ENCODE measurements at places on chromosomes 1 and 21.

DNA sequence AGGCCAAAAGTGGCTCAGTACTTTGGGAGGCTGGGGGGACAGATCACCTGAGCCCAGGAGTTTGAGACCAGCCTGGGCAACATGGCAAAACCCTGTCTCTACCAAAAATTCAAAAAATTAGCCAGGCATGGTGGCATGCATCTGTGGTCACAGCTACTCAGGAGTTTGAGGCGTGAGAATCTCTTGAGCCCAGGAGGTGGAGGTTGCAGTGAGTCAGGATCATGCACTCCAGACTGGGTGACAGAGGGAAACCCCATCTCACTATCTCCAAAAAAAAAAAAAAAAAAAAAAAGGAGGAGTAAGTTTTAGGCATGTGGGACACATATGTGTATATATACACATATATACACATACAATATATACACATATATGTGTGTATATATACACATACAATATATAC, 165.3 kb upstream of the DPYD start:
- peak; percentile 87 for DNase-seq

- peak; percentile 39 for DNase-seq
Measured at GRCh38 chr1:93448983-93449804, 1.3 kb downstream of the FNBP1L start.

- DNase-seq, result no peak
Measured at GRCh38 chr1:112549590-112549989, 40.8 kb downstream of the WNT2B start.

GRCh38 chr1:158274797-158275196, 14.9 kb upstream of the CD1C start:
- no peak for DNase-seq

- DNase-seq, result no peak
Measured at GRCh38 chr21:27818847-27819246, 852.0 kb upstream of the ADAMTS5 start.

- DNase-seq, result peak; percentile 73
Measured at GRCh38 chr1:234601301-234602017, 8.5 kb downstream of the IRF2BP2 start.

- DNase-seq, result peak; percentile 80
Measured at GRCh38 chr1:70767377-70767776, 280.2 kb downstream of the PTGER3 start.

DNA sequence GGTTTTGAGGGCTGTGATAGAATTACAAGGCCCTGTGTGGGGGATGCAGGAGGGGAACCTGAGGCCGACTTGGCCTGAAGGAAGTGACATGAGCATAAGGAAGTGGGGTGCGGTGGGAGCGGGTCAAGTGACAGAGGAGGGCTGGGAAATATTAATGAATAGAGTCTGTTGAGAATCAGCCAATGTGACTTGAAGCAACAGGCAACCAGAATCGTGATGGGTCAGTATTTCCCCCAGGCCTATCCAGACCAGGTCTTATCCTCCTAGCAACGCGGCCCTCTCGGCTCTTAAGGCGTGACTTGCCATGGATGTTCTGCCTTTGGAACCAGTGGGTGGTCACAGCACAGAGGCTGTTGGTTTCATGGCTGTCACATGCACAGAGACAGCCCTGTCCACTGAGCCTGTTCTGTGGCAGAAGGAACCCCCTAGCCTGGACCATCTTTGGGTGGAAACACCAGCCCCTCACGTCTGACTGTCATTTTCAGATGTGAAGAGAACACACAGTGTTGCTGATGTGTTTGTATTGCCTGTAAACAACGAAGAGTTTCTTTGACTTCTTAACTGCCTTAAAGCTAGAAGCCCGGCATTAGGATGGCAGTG, 468.8 kb downstream of the CAMTA1 start:
- no peak for DNase-seq

GRCh38 chr1:154598871-154599635, 8.9 kb downstream of the ADAR start:
- DNase-seq, result no peak

GRCh38 chr1:178493301-178493741, 3.4 kb downstream of the CLEC20A start:
- no peak for DNase-seq

DNA sequence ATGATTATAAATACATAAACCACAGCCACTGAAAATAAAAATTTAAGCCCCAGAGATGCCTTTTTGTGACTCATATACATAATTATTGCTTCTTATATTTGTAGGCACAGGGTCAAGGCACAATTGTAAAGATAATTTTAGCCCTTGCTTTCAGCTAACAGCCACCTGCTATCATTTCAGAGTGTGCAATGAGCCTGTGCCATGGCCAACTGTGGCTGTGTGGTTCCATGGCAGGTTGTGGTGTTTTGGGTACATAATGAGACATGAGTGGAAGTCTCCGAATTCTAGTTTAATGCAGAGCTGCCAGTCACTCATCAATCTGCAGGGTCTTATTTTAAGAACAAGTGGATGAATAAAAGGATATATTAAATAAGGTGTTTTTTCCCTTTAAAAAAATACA, 346.9 kb upstream of the SNX7 start:
- DNase-seq, result no peak

- DNase-seq, result no peak
Measured at GRCh38 chr1:245810789-245811337, 656.1 kb downstream of the KIF26B start.

GRCh38 chr1:179166663-179167417, 62.6 kb downstream of the ABL2 start:
- DNase-seq, result peak; percentile 82

DNA sequence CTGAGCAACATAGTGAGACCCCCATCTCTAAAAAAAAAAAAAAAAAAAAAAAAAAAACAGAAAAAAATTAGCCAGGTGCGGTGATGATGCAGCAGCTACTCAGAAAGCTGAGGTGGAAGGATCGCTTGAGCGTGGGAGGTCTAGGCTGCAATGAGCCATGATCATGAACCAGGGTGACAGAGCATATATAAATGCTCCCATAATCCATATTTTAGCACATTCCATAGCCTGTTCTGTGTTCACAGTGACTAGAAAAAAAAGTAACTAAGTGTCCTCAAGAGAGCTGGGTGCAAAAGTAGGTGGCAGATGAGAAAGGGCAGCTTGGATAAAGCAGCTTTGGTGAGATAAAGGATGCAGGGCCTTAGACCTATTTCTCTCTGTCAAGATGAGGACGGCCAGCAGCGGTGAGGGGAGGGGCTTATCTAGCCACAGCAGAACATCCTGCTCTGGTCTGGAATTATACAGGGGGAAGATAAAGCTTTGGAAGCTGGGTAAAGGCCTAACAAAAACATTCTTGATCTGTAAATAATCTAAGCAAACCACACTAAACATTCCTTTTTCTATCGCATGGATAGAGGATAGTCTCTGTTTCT, 205.3 kb downstream of the DAB1 start:
- DNase-seq, result peak; percentile 17

- no peak for DNase-seq
Measured at GRCh38 chr1:221573756-221574155, 168.1 kb downstream of the DUSP10 start.

GRCh38 chr1:27596986-27597385, 7.0 kb downstream of the AHDC1 start:
- DNase-seq, result no peak

- DNase-seq, result no peak
Measured at GRCh38 chr1:169724168-169724567, 9.7 kb downstream of the SELE start.

DNA sequence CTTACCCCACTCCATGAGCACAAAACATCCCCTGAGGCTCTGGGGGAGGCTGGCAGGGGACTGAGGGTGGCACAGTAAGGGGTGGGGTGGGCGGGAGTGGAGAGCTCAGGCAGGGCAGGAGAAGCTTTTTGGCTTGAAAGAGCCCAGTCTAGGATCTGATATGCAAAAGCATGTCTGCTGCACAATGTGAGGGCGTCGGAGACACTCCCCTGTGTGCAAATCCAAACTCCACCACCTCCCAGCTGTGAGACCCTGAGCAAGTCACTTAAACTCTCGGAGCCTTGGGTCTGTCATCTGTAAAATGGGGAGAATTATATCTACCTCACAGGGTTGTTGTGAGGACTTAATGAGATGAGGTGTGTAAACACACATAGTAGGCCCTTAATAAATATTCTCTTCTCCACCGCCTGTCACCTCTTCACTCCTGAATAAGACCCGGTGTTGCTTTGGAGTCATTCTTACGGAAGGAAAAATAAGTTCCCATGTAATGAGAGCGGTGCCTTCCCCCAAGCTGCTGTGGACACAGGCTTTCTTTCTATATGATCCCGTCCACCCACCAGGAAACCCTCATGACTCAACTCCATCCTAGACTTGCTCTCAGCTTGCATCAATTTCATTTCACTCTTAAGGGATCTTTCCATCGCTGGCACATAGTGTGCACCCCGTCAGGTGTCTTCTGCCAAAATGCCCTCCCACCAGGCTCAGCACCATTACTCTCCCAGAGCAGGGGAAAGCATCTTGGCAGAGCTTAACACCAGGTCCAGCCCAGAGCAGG, 12.5 kb downstream of the KCNN3 start:
- no peak for DNase-seq

DNA sequence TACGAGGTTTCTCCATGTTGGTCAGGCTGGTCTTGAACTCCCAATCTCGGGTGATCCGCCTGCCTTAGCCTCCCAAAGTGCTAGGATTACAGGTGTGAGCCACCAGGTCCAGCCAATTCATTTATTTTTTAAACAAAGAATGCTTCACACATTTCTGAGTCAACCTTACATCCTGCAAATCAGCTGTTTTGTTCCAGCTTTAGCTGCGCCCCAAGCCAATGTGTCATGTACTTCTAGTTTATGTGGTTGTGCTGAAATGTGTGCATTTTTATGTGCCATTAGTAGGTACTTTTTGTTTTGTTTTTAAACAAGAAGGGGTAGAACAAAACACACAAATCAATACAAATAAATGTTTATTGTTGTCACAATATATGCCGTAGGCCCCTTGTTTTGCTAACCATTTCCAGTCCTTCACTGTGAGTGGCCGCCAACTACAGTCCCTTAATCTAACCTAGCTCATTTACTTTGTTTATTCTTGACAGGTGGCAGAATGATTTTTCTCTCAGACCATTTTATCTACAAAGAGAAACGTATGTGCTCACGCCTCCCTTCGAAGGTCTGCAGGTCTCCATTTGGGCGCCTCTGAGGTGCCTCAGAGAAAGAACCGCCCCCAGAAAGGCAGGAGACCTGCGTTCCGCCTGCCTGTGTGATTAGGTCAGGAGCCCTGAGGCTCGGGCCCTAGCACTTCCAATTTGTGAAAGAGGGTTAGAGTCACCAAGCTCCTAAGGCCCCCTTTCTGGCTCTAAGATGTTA, 2.8 kb upstream of the CASQ2 start:
- no peak for DNase-seq

GRCh38 chr1:28613175-28613574, 21.1 kb downstream of the RAB42 start:
- DNase-seq, result no peak

- no peak for DNase-seq
Measured at GRCh38 chr1:71461416-71461815, 380.6 kb upstream of the ZRANB2 start.

GRCh38 chr21:15857740-15858139, 128.0 kb downstream of the USP25 start:
- no peak for DNase-seq

GRCh38 chr1:229371624-229372023, 28.8 kb upstream of the CCSAP start:
- no peak for DNase-seq

DNA sequence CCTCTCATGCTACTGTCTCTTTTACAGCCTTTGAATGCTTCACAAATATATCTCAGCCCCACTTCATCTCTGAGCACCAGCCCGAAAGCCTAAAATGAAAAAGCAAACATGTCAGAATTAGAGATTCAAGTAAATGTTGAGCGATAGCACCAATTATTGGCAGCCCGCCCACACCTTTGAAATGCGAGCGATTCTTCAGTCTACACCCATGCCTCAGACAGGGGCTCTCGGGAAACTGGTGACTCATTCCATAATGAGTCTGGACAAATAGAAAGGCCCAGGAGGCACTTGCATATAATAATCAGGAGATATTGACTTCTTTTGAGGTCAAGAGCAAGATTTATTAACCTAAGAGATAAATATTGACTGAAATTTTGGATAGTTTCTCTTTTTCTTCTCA, 487.3 kb upstream of the PTBP2 start:
- peak; percentile 39 for DNase-seq

DNA sequence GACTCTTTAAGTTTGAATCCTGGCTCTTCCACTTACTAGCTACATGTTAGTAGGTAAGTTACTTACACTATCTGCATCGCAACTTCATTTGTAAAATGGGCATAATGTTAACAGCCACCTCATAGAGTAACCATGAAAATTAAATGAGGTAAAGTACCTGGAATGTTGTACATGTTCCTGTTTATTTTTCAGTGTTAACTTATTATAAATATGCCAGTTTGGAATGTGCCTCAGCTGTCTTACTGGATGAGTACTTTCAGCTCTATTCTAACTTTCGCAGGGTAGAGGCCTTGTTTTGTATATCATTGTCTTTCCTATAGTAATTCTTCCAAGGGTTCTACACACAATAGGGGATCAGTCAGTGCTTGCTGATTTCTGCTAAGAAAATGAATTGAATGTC, 167.4 kb downstream of the DUSP10 start:
- peak; percentile 29 for DNase-seq

DNA sequence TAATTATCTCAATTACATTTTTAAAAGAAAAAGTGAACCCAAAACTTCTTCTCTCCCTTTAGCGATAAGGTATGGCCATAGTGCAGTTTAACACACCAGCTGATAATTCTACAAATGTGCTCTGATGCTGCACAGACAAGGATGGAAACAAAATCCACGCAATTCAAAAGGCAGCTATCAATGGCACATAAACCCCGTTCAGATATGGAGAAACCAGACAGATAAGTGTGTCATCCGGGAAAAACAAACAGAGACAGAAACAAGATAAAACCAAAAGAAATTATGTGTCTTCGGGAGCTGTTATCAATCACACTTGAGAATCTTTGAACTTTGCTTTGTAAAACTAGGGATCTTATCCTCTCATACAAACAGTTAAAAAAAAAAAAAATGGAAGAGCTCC, 73.6 kb downstream of the SIPA1L2 start:
- DNase-seq, result no peak

DNA sequence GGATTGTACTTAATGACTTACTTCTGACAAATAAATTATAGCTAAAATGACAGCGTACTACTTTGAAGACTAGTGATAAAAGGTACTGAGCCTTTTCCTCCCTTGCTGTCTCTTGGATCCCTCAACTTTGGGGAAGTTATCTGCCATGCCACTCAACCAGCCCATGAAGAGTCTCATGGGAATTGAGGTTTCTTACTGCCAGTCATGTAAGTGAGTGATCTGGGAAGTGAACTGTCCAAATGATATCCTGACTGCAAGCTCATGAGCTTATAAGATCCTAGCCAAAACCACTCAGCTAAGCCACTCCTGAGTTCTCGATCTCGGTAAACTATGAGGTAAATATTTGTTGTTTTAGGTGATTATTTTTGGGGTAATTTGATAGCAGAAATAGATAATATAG, 247.8 kb downstream of the NCAM2 start:
- DNase-seq, result no peak

GRCh38 chr21:29159842-29160241, 29.4 kb downstream of the MAP3K7CL start:
- no peak for DNase-seq

DNA sequence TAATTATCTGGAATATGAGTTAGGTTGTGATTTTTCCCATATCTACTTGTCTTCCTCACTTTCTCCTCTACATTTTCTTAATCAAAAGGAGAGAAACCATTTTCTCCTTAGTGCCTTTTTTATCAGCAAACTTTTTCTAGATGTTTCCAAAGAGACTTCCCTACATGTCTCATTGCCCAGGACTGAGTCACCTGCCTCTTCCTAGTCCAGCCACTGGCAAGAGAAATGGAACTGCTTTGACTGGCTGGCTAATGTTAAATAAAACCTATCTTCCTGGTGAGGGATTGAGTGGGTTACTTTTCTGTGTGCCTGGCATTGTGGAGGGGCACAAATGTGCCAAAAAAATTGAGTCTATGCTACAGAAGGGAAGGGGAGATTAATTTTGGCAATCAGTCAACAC, 52.1 kb upstream of the CD5L start:
- no peak for DNase-seq
